ENCODE measurements at places on chromosomes 3 and 15. TPM values are rescaled to one million over a fixed set of nuclear protein-coding genes. Genes with fewer than 3 reads are reported as not detected.

Gene GASK1A
- total RNA-seq = 22.5 TPM

Gene TEX55
- total RNA-seq = not detected

Gene GHSR
- 0.17 TPM for total RNA-seq

Gene CLDN18
- total RNA-seq = 0.20 TPM

Gene ANKUB1
- total RNA-seq = 3.3 TPM

Gene TRH
- total RNA-seq = 7.0 TPM
